ENCODE measurements at places on chromosomes 2 and 18. TPM values are rescaled to one million over a fixed set of nuclear protein-coding genes. Genes with fewer than 3 reads are reported as not detected.

- no peaks in the 10 kb centered on the region for H3K27me3 ChIP-seq
- H3K27ac ChIP-seq = no peak overlapping the region
Observed at GRCh38 chr2:18503376-18504228, 56.9 kb downstream of the RDH14 start.

Gene ANKRD53
- total RNA-seq = 1.5 TPM

DNA sequence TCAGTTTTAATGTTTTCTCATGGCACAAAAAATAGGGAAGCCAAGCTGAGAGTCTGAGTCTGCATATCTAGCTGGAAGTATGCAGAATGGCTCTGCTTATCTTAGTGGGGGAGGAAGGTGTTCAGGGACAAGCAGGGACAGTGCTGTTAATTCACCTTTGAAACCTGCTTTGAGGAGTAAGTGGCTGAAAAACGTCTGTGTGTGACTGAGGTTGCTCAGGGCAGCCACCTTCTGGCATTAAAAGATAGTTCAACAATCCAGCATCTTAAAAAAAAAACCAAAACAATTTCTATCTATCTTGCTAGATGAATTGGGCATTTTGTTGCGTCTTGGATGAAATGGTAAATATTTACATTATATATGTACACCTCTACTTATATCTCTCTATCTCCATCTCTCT, 2.0 kb upstream of the TRPM8 start:
- no peaks in the 10 kb centered on the region for H3K36me3 ChIP-seq
- H3K27ac ChIP-seq = no peak overlapping the region
- H3K4me1 ChIP-seq = no peaks in the 10 kb centered on the region
- no peak overlapping the region for H3K4me3 ChIP-seq
- H3K27me3 ChIP-seq = no peaks in the 10 kb centered on the region

DNA sequence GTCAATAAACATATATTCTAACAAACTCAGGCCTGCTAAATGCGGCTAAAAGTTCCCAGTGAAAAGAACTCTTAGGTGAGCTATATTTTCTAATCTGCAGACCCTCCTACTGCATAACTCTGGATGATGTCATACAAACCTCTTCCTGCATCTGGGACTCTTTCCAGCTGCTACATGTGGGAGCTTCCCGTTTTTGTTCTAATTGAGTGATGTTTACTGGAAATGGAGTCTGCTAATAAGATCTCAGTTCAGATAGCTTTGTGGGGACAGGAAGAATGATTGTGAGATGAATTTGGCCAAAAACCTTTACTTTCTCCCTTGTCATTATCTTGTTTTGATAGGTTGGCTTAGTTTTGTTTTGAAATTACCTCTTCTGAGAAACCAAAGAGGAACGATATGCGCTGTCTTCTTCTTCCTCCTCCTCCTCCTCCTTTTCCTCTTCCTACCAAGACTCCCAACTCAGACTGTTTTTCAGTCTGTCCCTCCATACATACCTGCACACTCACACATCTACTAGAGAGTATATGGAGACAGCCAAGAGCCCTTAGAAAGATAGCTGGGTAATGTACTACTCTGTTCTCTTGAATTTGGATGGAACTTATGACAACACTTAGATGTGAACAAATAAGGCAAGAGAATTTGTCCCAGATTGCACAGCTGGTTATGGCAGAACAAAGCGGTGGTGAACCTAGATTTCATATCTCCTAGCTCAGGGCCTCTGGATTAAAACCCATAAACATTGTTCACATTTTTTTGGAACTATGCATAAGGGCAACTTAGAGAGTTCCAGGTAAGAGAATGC, 39.8 kb upstream of the AAK1 start:
- H3K36me3 ChIP-seq = no peaks in the 10 kb centered on the region
- no peak overlapping the region for H3K4me3 ChIP-seq
- peak; percentile 43 for DNase-seq
- peaks cover 26% of the 10 kb centered on the region for H3K4me1 ChIP-seq
- H3K27ac ChIP-seq = peak overlapping the region; percentile 69

DNA sequence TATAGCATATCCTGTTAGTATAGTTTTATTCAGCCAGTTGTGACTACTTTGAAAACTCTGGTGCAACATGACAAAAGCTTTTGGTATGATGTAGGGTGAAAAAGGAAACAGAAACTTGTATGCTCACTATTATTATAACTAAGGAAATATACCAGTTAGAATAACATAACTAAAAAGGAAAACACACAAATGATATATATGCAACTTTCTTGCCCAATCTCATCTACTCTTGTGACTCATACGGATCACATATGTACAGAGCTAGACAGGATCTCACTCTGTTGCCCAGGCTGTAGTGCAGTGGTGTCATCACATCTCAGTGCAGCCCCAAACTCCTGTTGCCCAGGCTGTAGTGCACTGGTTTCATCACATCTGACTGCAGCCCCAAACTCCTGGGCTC, 12.4 kb upstream of the TLK1 start:
- no peaks in the 10 kb centered on the region for H3K36me3 ChIP-seq
- no peak for DNase-seq
- H3K4me1 ChIP-seq = no peaks in the 10 kb centered on the region
- H3K27me3 ChIP-seq = no peaks in the 10 kb centered on the region

GRCh38 chr2:187126247-187127005, 277.5 kb upstream of the ZSWIM2 start:
- H3K27me3 ChIP-seq = no peaks in the 10 kb centered on the region
- H3K36me3 ChIP-seq = no peaks in the 10 kb centered on the region
- DNase-seq = no peak
- H3K4me3 ChIP-seq = no peak overlapping the region

GRCh38 chr2:64522843-64523428, 1.2 kb upstream of the AFTPH start:
- no peaks in the 10 kb centered on the region for H3K4me1 ChIP-seq
- no peak overlapping the region for H3K4me3 ChIP-seq
- no peak overlapping the region for H3K27ac ChIP-seq
- H3K36me3 ChIP-seq = no peaks in the 10 kb centered on the region

GRCh38 chr2:240437551-240437860, 2.0 kb downstream of the GPC1 start:
- peaks cover 18% of the 10 kb centered on the region for H3K4me1 ChIP-seq
- H3K4me3 ChIP-seq = no peak overlapping the region
- no peaks in the 10 kb centered on the region for H3K27me3 ChIP-seq
- H3K36me3 ChIP-seq = no peaks in the 10 kb centered on the region
- DNase-seq = peak; percentile 2

Gene CAPN14
- total RNA-seq = not detected

- no peaks in the 10 kb centered on the region for H3K36me3 ChIP-seq
- no peak for DNase-seq
- H3K27me3 ChIP-seq = no peaks in the 10 kb centered on the region
- no peaks in the 10 kb centered on the region for H3K4me1 ChIP-seq
Observed at GRCh38 chr2:125092276-125093009, 1067.4 kb downstream of the CNTNAP5 start.

- peak; percentile 27 for DNase-seq
- no peaks in the 10 kb centered on the region for H3K27me3 ChIP-seq
- no peaks in the 10 kb centered on the region for H3K36me3 ChIP-seq
- H3K4me3 ChIP-seq = no peak overlapping the region
Observed at GRCh38 chr2:70403267-70404053, 101.6 kb upstream of the FAM136A start.

Gene SLC30A3
- total RNA-seq = 0.98 TPM

GRCh38 chr18:1147730-1148129, 243.1 kb downstream of the ADCYAP1 start:
- H3K27ac ChIP-seq = no peak overlapping the region
- no peak for DNase-seq
- no peaks in the 10 kb centered on the region for H3K36me3 ChIP-seq
- no peak overlapping the region for H3K4me3 ChIP-seq
- no peaks in the 10 kb centered on the region for H3K27me3 ChIP-seq

DNA sequence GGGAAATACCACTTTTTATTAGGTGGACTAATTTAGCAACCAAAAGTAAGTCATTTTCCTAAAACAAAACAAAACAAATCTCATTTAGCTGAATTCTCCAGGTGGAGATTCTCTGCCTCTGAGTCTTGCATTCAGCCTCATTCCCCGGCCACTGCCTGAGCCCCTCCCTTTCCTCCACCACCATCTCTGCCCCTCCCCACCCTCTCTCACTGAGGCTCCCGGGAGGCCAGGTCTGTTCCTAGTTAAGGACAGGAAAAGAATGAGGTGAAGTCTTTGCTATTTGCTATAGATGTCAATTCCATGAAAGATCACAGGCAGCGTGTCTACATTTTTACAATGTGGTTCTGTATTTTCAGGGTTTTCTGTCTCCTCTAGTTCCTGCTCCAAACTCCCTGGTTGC, 83.0 kb upstream of the SOX11 start:
- no peaks in the 10 kb centered on the region for H3K36me3 ChIP-seq
- H3K4me3 ChIP-seq = no peak overlapping the region

GRCh38 chr2:109454304-109454703, 159.5 kb downstream of the SEPTIN10 start:
- H3K27me3 ChIP-seq = no peaks in the 10 kb centered on the region
- H3K4me1 ChIP-seq = peaks cover 56% of the 10 kb centered on the region
- no peak for DNase-seq
- H3K36me3 ChIP-seq = no peaks in the 10 kb centered on the region

Gene ZNF804A
- total RNA-seq = not detected

Gene AGXT
- not detected for total RNA-seq

- H3K27ac ChIP-seq = no peak overlapping the region
- no peak overlapping the region for H3K4me3 ChIP-seq
- no peak for DNase-seq
- H3K27me3 ChIP-seq = no peaks in the 10 kb centered on the region
Observed at GRCh38 chr2:220194630-220195584, 567.5 kb downstream of the SLC4A3 start.

Gene RNF152
- total RNA-seq = 22.3 TPM

DNA sequence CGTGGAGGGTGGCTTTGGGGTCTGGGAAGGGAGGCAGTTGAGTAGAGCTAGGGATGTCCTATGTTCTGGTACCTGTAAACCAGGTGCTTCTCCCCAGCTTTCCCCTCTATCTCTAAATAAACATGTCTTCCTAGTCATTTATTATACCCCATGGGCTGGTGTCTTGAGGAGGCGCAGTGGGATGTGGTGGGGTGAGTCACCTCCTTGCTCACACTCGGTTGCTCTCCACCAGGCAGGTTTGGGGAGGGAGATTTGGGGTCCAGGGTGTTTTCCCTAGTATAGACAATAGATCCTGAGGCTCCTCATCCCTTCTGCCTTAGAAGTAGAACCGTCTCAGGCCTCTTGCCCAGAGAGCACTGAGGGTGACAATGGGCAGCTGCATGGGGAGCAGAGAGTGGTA, 5.1 kb downstream of the PSD4 start:
- H3K27me3 ChIP-seq = no peaks in the 10 kb centered on the region
- no peak overlapping the region for H3K4me3 ChIP-seq
- peak overlapping the region; percentile 95 for H3K27ac ChIP-seq
- DNase-seq = no peak
- H3K36me3 ChIP-seq = no peaks in the 10 kb centered on the region
- peaks cover 46% of the 10 kb centered on the region for H3K4me1 ChIP-seq
